Stimulated activated CD4-positive, alpha-beta T cell treated with anti-CD3 and anti-CD28 coated beads, Interleukin-15, amount 100 ng/mL, for 48 hours (primary cell): ENCODE measurements at places on chromosomes 16 and 17.

- DNase-seq, result no peak
These were observed 27.6 kb downstream of the CMTM4 start for GRCh38 chr16:66668777-66669444.

GRCh38 chr16:69225121-69225520 lies 38.2 kb downstream of the SNTB2 start:
- no peak for DNase-seq

DNA sequence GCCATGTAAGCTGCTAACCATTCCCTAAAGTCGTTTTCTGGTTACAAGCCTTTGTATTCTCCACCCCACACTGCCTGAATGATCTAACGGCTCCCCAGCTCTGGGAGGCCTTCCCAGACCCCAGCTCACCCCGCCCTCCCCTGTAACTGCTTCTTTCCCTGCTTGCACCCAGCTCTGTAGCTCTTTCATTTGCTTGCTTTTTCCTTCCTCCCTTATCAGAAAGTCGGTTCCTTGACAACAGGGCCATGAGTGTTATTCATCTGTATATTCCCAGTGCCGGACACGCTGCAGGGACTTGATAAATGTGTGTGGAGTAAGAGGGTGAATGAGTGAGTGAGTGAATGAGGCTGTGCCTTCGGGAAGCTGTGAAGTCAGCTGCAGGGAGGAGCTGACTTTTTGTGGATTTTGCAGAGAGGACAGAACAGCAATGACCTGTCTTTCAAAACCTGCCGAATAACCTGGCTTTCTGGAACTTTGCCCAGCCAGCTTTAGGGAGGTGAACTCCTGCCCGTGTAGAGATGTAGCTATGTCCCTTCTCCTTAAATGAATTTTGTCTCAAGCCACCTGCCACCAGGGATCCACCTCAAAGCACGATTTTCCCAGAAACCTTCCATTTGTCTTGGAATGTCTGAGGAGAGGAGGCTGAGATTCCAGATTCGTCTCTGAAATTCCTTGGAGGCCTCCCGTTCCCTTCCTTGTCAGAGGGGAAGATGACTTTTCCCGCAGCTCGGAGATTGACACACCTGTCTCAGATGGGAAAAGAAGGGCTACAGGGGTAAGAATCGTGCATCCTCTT lies 20.0 kb upstream of the CACNG4 start:
- DNase-seq, result no peak

GRCh38 chr17:8794636-8795035 lies 4.5 kb downstream of the MFSD6L start:
- DNase-seq, result no peak

- no peak for DNase-seq
These were observed 176.3 kb downstream of the IRX3 start for GRCh38 chr16:54110016-54110981.

GRCh38 chr17:68831170-68831569 lies 124.0 kb downstream of the ABCA8 start:
- no peak for DNase-seq
